ENCODE measurements at places on chromosomes 5 and 9. TPM values are rescaled to one million over a fixed set of nuclear protein-coding genes. Genes with fewer than 3 reads are reported as not detected.

GRCh38 chr5:81972492-81972783, 615 bp downstream of the ATG10 start:
- H3K4me3 ChIP-seq = peak overlapping the region; percentile 67
- no peak for DNase-seq
- no peaks in the 10 kb centered on the region for H3K27me3 ChIP-seq

GRCh38 chr5:36089989-36090388, 23.3 kb upstream of the UGT3A2 start:
- no peaks in the 10 kb centered on the region for H3K36me3 ChIP-seq
- H3K27me3 ChIP-seq = no peaks in the 10 kb centered on the region
- H3K4me3 ChIP-seq = no peak overlapping the region
- H3K4me1 ChIP-seq = no peaks in the 10 kb centered on the region
- DNase-seq = no peak

- no peaks in the 10 kb centered on the region for H3K27me3 ChIP-seq
- no peaks in the 10 kb centered on the region for H3K4me1 ChIP-seq
- DNase-seq = no peak
- no peak overlapping the region for H3K27ac ChIP-seq
These were observed 425.6 kb upstream of the MEF2C start for GRCh38 chr5:89308606-89309040.

The CNTFR gene
- not detected for total RNA-seq

The SPINK6 gene
- not detected for total RNA-seq

All from naive thymus-derived CD4-positive, alpha-beta T cell (primary cell).